ENCODE measurements at places on chromosomes 1 and 21.

DNA sequence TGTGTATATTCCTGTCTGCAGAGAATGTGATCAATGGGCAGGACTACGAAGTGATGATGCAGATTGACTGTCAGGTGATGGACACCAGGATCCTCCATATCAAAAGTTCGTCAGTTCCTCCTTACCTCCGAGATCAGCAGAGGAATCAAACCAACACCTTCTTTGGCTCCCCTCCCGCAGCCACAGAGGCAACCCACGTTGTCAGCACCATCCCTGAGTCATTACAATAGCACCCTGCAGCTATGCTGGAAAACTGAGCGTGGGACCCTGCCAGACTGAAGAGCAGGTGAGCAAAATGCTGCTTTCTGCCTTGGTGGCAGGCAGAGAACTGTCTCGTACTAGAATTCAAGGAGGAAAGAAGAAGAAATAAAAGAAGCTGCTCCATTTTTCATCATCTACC lies 65.2 kb downstream of the OLFML2B start:
- no peak for DNase-seq

- no peak for DNase-seq
Observed at GRCh38 chr21:17699524-17700189, 87.0 kb upstream of the BTG3 start.

- DNase-seq: no peak
Observed at GRCh38 chr1:192153276-192153675, 5.0 kb upstream of the RGS18 start.

GRCh38 chr1:40162753-40163441 lies 1.7 kb downstream of the RLF start:
- DNase-seq: no peak

DNA sequence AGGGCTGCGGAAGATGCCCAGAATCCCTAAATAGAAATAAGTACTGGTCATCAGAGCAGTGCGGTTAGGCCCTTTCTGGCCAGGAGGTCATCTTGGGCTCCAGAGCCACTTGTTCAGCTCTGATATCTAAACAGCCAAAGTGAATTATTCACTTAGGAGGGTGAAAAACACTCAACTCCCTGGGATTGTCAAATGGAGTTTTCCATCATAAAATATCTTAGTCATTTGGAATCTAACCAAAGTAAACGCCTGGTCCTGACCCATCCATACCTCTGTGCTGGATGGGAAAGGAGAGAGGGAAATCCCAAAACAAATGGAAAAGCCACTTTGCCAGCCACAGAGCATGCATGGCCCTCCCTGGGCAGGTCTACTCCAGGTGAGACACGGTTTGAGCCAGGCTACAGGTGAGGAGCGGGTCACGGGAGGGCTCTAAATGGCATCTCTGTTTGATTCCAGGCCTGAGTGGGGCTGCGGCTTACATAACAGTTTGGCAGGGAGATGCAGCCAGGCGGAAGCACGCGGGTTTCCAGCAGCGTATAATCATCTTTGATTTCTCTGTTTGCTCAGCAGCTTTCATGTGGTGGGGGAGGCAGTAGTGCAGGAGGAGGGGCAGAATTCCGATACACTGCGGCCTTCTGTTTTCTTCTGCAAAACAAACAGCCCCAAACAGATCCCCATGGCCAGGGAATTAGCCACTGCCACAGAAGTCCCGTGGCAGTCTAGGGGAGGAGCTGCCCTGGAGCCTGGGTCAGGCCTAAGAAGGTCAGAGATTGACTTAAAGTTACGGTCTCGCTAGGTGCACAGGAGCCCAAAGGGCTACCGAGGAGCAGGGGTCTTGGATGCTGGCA lies 59.1 kb upstream of the ZNF648 start:
- DNase-seq: no peak

- no peak for DNase-seq
Observed at GRCh38 chr21:42010507-42011495, 641 bp upstream of the ZBTB21 start.

DNA sequence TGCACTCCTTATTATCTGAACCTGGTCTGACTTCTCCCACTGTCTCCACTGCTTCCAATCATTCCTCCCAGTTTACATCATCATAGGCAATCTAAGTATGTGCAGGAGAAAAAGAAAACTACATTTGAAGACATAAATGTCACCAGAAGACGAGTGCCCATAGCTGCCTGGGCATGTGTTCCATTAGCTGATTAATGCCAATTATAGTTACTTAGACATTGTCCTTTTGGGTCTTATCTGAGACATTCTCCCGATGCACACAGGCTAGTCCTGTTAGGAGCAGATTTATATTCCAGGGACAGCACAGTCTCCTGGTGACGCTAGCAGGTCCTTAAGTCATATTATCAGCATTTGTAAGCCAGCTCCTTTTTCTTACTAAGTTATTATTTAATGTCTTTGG lies 52.6 kb upstream of the PTGFRN start:
- no peak for DNase-seq

- no peak for DNase-seq
Observed at GRCh38 chr1:235908742-235909520, 42.2 kb upstream of the LYST start.

- no peak for DNase-seq
Observed at GRCh38 chr1:198440842-198441241, 99.6 kb downstream of the ATP6V1G3 start.

- DNase-seq: no peak
Observed at GRCh38 chr1:241842565-241842964, 5.4 kb upstream of the EXO1 start.

DNA sequence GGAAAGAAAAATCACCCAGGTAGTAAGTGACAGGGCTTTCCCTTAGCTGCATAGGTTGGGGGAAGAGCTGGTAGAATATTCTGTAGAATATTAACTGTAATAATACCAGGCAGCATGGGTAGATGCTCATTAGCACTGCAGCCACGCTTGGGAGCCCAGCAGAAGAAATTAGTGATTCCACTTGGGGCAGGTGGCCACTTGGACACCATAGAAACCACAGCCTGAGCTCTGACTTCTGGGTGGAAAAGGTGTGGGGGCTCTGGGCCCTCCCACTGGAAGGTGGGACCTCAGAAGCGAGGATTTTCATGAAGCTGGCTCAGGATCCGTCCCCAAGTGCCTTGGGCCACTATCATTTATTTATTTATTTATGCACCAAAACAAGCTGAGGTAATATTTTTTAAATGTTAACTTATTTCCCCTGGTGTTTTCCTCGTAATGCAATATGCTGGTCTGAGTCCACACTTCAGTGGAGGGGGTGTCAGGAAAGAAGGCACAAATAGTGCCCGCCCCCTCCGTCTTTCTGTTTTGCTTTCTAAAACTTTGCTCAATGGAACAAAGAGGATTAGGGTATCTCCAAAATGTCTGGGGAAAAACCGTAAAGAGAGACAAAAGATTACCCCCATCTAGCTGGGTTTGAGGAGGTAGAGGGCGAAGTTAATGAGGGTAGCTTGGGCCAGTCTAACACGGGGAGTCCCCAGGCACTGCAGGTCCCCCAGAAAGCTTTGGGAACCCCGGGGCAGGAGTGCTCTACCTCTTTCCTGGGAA lies 75.2 kb upstream of the GADD45A start:
- no peak for DNase-seq

GRCh38 chr1:165290148-165290547 lies 66.4 kb downstream of the LMX1A start:
- DNase-seq: no peak

GRCh38 chr1:10965546-10966226 lies 46.8 kb upstream of the TARDBP start:
- no peak for DNase-seq

DNA sequence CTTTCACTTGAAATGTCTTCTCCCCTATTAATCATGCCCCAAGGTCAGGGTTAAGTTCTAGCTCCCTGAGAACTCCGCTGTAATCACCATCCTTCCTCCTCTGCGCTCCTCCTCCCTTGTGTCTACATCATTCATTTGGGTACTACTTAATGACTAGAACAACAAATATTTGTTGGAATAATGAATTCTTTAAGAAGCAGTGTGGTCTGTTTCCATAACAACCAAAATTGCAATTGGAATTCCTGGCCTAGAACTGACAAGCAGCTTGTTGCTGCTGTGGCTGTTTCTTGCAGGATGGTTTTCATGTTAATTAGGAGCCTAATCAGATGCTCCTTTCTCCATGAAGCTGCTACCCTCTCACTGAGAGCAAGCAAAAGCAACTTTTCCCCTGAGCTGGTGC lies 192.5 kb downstream of the ZZZ3 start:
- no peak for DNase-seq

DNA sequence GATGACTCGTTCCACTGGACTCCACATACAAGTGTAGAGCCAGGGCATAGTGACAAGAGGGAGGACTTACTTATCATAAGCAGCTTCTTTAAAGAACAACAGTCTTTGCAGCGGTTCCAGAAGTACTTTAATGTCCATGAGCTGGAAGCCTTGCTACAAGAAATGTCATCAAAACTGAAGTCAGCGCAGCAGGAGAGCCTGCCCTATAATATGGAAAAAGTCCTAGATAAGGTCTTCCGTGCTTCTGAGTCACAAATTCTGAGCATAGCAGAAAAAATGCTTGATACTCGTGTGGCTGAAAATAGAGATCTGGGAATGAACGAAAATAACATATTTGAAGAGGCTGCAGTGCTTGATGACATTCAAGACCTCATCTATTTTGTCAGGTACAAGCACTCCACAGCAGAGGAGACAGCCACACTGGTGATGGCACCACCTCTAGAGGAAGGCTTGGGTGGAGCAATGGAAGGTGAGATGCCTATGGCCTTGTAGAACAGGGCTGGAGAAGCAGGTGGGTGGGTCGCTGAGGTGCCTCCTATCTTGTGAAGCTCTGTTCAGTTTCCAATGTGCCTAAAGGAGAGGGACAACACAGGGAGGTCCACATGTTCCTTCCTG lies 12.1 kb downstream of the MIA3 start:
- no peak for DNase-seq

GRCh38 chr1:32275424-32275823 lies 16.5 kb upstream of the HDAC1 start:
- no peak for DNase-seq

DNA sequence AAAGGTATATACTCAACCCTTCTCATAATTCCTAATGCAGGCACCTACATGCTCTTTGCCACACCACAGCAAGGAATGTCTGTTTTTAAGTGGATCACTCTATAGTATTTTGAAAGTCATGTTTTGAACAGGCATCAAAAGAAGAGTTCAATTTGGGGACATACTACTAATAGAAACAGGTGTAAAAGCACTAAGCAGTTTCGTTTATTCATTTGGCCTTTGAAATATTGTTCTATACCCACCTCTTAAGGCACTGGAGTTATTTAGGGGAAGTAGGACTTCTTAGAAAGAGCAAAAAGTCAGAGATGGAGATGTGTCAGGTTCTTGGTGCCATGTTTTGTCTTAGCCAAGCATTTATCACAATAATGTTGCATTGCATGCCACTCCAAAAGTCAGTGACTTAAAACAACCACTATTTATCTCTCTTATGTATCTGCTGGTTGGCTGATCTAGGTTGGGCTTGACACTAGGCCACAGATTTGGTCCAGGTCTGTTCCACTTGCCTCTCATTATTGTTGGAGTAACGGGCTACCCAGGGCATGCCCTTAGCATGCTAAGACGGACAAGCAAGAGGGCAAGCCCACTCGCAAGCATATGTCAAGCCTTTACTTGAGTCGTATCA lies 107.5 kb downstream of the RGL1 start:
- no peak for DNase-seq

GRCh38 chr21:38495696-38496095 lies 2.6 kb downstream of the ERG start:
- no peak for DNase-seq

DNA sequence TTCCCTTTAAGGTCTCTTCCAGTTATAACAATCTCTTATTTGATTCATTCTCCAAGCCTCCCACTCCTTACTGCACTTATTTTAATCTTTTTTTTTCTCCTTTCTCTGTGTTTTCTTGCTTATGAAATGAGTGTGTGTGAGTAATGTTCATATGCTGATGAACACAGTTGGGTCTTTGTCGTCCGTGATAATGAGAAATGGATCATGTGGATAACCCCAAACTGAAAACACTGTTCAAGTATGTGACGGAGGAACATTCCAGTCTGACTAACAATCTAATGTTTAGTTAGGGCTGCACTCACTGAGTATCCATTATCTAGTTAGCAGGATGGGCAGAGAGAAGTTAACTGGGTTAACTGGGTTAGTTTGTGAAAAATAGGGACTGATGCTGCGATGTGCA lies 253.1 kb upstream of the DUSP10 start:
- DNase-seq: no peak

DNA sequence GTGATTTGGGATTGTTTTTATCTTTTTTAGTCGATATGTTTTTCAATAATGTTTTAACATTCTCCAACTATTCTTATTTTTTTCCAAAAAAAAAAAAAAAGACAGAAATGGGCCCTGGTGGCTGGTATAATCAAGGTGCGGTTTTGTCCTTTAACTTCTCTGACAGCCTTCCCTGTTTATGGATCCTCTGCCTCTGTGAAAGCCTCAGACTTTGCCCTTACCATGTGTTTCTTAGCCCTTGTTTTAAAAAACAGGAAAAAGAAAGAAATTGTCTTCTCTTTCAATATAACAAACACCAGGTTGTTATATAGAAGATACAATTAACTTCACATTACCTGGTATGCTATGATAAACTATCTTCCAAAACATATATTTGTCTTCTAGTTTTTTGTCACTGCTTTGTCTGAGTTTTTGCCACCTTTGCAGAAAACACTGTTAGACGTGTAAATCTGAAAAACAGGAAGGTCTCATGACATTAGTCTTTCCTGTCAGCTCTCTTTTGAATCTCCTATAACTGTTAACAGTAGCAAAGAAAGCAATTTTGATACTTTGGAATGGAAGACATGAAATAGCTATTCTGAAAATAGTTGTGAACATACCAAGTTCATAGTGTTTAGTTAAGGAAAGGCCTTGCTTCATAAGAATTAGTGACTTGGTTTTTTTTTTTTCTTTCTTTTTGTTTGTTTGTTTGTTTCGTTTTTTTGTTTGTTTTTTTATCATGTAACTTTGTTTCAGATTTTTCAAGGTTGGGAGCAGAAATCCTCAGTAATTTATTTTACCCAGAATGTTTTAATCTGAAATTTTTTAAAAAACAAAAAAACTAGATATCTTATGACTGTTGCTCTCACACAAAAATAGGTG lies 31.7 kb upstream of the CACYBP start:
- DNase-seq: no peak

- no peak for DNase-seq
Observed at GRCh38 chr1:41780322-41780721, 138.4 kb downstream of the HIVEP3 start.

- DNase-seq: no peak
Observed at GRCh38 chr1:22969304-22969709, 3.4 kb downstream of the LACTBL1 start.

GRCh38 chr1:43706598-43707189 lies 642 bp upstream of the ST3GAL3 start:
- DNase-seq: no peak

DNA sequence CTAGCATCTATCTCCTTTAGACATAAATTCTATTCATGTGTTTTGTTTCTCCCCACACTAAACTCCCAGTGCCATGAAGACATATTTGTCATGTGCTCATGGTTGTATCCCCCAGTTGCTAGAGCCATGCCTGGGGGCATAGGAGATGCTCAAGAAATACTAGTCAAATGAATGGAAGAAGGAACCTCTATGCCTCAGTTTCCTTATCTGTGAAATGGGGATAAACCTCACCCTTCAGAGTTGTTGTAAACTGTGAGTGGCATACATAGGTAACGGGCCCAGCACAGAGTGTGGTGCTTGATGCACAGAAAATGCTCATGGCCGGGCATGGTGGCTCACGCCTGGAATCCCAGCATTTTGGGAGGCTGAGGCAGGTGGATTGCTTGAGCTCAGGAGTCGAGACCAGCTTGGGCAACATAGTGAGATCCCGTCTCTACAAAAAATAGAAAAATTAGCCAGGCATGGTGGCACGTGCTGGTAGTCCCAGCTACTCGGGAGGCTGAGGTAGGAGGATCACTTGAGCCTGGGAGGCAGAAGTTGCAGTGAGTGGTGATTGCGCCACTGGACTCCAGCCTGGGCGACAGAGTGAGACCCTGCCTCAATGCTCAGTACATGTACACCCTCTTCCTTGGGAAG lies 8.7 kb downstream of the LDLRAD2 start:
- no peak for DNase-seq

All from cortex of kidney (tissue), 1 donor.